Activated CD4-positive, alpha-beta T cell treated with anti-CD3 and anti-CD28 coated beads for 24 hours (primary cell): ENCODE measurements at places on chromosomes 1 and 21.

DNA sequence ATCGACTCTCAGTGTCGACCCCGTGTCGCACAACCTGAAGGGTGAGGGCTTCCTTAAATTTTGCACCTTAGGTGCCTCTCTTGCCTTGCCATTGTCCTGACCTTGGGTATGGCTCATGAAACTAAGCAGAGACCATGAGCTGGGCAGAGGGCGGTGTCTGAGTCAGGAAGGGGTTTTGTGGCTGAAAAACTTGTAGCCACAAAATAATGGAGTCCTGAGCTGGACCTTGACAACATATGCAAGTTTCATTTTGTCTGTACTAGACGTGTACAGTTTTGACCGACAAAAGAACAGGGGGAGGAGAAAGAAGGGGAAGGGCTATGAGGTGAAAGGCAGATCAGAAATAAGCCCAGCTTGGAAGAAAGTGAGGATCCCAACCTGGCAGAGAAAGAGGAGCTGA, 8.3 kb upstream of the RUNX1 start:
- DNase-seq: no peak

DNA sequence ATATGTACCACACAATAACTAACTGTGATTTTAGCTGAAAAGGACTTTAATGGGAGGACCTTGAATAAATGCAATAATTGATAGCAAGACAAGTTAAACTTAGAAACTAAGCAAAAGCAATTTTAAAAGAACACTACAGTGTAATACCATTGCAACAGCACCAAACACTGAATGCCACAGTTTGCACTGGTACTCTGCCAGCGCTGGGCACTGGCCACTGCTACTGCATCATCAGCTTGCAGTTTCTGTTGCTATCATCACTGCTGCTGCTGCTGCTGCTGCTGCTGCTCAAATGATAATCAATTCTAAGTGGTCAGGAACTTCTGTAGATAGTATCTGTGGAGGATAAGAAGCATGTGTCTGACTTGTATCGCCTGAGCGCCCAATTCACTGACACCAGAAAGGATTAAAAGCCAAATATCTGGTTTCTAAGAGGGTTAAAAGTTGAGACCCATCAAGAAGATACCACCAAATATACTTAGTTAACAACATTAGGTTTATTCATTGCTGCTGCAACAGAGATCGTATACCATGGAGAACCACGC, 306.9 kb downstream of the LRRC40 start:
- no peak for DNase-seq

- no peak for DNase-seq
These were observed 67.7 kb downstream of the LBR start for GRCh38 chr1:225360119-225360518.

DNA sequence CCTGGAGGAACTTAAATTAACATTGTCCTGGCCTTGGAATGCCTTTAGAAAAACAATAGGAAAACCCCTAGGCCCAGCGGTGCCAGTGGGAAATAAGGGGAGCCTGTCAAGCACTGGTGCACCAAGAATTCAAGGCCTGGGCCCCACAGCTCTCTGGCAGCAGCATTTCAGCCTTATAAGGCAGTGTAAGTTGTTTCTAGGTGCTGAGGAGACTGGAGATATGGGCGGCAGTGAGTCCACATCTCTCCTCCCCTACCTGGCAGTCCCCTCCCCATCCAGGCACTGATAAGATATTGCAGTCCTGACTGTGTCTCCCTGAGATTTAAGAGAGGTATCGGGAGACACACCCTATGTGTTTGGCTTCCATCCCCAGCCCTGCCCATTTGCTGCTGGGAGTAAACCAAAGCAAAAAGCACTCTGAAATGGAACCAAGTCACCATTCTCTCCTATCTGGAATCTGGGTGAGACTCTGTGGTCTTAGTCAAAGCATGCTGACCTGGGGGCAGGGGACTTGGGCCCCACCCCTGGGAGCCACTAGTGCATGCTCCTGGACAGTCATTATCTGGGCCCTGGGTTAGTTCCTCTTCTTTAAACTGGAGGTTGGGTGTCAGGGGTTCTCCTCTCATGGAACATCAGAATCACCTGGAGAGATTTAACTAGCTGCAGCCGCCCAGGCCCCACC, 30.5 kb downstream of the DEGS1 start:
- no peak for DNase-seq

DNA sequence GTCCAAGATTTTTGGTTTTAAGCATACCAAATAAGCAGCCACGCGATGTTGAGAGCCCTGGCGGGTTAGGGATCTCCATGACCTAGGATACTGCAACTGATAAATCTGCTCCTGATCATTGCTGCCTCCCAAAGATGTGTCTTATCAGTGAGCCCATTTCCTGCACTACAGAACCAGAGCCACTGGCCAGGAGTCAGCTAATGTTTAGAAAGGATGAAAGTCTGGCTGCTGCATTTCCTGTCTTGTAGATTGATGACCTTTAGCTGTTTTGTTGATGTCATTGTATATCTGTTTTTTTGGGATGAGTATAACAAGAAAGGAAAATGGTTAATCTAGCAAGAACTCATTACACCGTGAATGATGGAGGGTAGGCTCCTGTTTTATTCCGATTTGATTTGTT, 74.5 kb downstream of the C1orf21 start:
- no peak for DNase-seq

DNA sequence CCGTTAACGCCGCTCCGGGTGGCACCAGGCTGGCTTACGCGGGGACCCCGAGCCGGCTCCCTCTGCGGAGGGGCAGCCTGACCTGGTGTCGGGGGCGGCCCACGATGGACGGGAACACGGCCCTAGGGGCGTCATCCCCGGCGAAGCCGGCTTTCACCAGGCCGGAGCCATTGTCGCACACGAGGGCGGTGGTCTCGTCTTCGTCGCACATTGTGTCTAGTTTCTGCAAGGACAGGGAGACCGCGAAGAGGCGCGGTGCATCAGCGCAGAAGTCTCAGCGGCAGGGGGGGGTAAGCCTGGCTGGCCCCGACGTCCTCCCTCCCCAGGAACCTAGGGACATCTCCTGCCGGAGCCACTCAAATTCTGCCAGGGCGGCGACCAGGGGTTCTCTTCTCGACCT, 989 bp downstream of the ACTA1 start:
- DNase-seq: no peak

DNA sequence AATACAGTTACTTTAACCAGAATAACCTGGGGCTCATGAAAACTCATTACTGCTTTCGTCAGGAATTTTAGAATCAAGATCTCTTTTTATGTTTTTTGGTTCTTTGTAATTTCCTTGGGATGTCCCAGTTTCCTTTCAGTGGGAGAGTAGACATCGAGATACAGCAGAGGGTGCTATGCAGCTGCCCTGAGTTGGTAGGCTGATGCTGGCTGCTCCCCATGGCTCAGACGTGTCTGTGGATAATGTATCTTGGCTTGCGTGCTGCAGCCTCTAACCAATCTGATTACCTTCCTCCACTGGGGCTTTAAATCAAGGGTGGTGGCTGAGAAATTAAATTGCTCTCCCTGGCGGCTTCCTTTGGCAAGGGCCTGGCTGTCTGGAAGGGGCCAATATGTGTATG, 253.7 kb downstream of the CACNA1E start:
- no peak for DNase-seq

GRCh38 chr1:23543707-23544443, 12.8 kb upstream of the E2F2 start:
- DNase-seq: no peak

DNA sequence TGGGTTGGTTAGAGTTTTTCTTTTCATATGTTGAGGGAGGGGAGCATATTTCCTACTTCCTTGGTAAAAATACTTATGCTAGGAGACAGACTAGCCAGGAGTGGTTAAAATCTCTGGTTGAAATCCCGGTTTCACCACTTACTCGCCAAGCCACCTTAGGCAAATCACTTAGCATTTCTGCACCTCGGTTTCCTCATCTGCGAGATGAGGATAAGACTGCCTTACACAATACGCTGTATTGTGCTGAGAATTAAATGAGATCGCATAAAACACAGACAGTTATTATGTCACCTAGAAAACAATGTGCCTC, 1.4 kb downstream of the IFFO2 start:
- no peak for DNase-seq

DNA sequence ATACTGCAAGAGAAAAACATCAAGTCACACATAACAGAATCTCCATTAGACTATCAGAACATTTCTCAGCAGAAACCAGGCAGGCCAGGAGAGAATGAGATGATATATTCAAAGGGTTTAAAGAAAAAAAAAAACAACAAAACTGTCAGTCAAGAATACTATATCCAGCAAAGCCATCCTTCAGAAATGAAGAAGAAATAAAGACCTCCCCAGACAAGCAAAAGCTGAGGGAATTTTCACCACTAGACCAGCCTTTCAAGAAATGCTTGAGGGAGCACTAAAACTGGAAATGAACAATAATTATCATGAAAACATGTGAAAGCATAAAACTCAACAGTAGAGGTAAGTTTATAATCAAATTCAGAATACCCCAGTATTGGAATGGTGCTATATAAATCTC, 47.2 kb downstream of the MCOLN2 start:
- DNase-seq: no peak

DNA sequence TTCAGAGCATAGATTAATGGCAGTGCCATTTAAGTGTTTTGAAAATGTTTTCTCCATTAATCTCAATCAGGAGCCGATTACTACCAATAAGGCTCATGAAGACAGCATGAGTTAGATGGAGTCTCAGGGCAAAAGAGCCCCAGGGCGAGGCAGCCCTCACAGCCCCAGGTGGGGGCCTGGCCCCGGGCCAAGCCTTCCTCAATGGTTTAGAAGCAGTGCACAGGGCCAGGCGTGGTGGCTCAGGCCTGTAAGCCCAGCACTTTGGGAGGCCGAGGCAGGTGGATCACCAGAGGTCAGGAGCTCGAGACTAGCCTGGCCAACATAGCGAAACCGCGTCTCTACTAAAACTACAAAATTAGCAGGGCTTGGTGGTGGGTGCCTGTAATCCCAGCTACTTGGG, 348.1 kb upstream of the VAMP3 start:
- DNase-seq: no peak

- no peak for DNase-seq
These were observed 164.5 kb upstream of the UBE2U start for GRCh38 chr1:64038965-64039364.

- no peak for DNase-seq
These were observed 36.2 kb upstream of the EDEM3 start for GRCh38 chr1:184790642-184791549.

- DNase-seq: no peak
These were observed 26.2 kb upstream of the PADI4 start for GRCh38 chr1:17281775-17282181.
